NCI-H1105 (cell line): ENCODE measurements at places on chromosomes 1 and 21.

- peak; percentile 39 for DNase-seq
Observed at GRCh38 chr1:25543425-25544242, at the start of gene LDLRAP1. Gene LDLRAP1, plus strand, starts transcription at chr1:25543606. Its CDS starts 93 bp downstream, at chr1:25543699.

DNA sequence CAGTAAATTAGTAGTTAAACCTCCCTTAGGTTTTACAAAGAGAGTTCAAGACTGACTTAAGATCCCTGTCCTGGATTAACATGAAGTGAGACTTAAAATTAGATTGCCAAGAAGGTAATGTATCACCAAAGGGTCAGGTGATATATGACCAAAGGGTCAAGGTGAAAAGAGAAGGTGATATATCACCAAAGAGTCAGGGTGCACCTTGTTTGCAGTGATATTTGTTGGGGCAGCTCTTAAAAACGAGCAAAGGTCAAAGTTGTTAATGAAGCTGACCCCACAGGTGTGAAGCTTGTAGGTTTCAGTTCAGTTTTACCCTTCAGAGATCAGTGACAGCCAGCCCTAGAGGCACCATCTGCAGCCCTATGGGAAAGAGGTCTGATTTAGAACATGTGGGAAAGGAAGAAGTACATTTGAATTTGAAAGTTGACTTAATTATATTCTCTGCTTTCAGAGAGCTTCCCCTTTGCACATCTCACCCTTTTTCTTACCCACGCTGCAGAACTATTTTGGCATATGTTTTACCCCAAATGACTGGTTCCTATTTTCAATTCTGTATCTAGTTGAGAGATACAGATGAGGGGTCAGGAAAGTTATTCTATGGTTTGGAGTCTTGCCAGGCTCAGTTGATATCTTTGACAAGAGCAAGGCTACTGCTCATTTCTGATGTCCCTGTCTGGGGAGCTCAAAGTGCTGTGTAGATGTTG lies 170.8 kb downstream of the S1PR1 start:
- DNase-seq = no peak

DNA sequence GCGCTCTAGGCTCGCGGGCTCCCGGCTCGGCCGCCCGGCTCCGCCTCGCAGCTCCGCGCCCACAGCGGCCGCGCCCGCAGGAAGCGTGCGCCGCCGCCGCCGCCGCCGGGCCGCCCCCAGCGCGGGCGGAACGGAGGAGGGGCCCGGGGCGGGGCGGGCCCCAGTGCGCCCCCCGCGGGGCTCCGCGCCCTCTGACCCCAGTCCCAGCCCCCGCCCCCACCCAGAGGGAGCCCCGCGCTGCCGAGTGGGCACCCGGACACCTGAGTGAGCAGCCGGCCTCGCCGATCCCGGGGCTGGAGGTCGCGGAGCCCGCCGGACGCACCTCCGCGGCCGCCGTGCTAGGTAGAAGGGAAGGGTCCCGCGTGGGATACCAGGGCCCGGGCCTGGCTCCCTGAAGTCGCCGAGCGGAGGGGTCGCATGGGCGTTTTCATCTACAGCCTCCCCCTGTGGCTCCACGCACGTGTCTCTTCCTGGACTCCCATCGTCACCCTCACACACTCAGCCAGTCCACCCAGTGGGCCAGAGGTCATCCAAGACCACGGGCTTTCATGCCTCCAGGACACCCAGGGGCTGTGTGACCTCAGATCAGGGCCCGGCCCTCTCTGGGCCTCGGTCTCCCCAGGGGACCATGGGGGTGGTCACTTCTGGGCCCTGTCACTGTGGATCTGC lies at the start of gene SDC3:
SDC3 (minus strand) TSS at position 63 of the 669 bp plus-strand sequence. CDS start 172 bp downstream, outside the sequence.
- no peak for DNase-seq

- no peak for DNase-seq
Observed at GRCh38 chr1:233372218-233373120, 44.9 kb downstream of the MAP3K21 start.

- no peak for DNase-seq
Observed at GRCh38 chr1:206921772-206922265, at the start of gene FCMR. Gene FCMR, minus strand, starts transcription at chr1:206921941. Its CDS starts 87 bp downstream, at chr1:206921854.

DNA sequence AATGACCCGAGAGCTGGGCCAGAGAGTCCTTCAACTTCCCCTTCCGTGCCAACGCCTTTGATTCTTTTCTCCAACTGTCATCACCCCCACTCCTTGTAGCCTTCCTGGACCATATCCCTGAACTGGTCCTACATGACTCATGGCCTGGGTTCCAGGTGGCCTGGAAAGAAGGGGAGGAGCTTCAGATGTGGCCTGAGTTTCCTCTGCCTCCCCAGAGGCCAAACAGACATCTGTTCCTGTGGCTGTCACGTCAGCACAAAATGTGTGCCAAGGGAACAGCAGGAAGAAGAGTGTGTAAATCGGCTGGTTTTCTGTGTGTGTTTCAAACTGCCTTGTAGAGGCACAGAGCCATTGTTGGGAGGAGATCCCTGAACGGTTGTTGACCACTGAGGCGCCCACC lies 24.9 kb upstream of the KIRREL1 start:
- no peak for DNase-seq

GRCh38 chr21:38929142-38929541 lies 123.4 kb downstream of the ETS2 start:
- DNase-seq = no peak

- DNase-seq = no peak
Observed at GRCh38 chr1:9384751-9385245, 92.1 kb downstream of the SPSB1 start.

DNA sequence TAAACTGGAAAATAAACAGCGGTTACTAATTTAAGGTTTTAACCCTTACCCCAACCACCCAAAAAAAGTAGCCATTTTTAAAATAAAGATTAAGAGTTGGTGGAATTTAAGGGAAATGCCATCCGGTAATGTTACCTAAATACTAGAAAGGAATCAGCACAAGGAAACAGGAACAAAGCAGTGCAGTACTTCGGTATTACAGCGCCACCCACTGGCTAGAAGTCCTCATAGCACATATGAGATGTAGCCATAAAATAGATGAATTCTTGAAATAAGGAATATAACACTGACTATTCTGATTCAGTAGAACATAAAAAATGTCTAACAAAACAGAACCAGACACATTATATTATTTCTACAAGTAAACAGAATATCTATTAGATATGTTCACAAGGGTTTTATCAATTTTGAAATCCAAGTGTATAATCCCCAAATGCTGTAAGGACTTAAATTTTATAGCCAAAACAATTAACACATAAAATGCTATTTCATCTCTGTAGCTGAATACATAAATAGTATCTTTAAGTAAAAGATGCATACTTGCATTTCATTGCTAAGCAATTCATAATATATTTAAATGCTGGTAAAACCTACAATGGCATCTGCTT lies 58.8 kb downstream of the FRRS1 start:
- DNase-seq = peak; percentile 68

DNA sequence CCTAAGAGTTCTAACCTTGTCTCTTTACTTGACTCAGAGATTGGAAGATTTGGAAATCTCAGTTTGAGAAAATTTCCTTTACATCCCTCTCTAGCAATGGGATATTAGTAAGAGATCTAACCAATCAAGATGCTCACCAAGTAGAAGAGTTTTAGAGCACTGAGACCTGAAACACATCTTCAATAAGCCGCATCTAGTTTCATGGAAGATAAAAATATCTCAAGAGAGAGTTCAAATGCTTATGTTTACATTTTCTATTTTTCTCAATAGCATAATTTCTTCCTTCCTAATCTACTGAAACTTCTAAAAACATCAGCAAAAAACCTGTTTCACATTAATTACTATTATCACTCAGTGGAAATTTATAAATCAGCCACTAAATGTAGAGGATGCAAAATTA lies 165.1 kb downstream of the APP start:
- DNase-seq = no peak
